Hematopoietic multipotent progenitor cell treated with erythropoietin and hydrocortisone succinate and interleukin-3 and kit ligand, for 6 days (in vitro differentiated cells): ENCODE measurements at places on chromosomes 1 and 21.

- no peak for DNase-seq
Measured at GRCh38 chr1:7178741-7179140, 393.5 kb downstream of the CAMTA1 start.

DNA sequence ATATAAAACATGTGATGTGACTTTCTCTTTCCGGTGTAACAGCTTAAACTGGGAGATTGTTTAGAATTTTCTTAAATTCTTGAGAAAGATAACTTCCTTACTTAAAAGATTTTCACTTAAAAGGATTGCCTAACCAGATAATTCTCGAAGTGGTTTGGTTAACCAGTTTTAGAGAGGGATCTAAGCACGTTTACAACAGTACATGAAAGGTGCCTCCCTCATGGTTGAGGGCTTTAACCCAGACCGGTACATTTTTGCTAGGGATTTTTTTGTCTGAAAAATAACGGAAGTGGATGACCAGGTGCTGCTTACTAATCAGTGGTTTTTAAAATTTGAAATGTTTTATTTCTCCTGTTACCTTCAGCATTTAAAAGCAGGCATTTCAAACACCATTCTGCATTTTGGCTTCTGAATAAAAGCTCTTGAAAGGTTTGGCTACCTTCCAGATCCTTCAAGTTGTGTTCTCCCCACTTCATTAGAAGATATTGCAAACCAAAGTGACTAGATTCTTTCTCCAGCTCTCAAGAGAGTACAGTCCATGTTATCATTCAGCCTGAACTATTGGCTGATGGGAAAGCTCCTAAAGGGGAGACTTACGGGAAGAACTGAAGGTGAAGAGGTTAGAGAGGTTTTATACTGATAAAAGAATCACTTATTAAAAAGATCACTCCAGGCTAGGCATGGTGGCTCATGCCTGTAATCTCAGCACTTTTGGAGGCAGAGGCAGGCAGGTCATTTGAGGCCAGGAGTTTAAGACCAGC is 12.8 kb downstream of the S100PBP start:
- DNase-seq, result no peak

GRCh38 chr1:147502760-147503159 is 38.5 kb upstream of the BCL9 start:
- no peak for DNase-seq

DNA sequence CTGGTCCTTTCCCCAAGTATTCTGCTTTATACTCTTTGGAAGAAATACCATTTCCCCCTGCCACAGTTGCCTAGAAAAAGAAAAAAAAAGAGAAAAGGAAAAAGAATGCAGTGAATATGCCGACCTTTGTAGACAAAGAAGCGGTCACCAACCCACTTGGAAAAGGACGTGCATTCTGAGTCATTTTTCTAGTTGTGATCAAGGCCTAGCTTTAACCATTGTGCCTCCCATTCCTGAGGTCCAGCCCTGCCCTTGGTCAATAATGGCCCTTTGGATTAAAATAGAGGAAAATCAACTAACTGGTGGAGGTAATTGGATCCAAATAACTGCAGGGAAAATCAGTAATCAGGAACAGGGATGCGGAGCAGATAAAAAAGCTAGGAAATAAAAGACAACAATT is 24.8 kb downstream of the S1PR1 start:
- no peak for DNase-seq

GRCh38 chr1:111798580-111798979 is 42.9 kb downstream of the DDX20 start:
- DNase-seq, result no peak

DNA sequence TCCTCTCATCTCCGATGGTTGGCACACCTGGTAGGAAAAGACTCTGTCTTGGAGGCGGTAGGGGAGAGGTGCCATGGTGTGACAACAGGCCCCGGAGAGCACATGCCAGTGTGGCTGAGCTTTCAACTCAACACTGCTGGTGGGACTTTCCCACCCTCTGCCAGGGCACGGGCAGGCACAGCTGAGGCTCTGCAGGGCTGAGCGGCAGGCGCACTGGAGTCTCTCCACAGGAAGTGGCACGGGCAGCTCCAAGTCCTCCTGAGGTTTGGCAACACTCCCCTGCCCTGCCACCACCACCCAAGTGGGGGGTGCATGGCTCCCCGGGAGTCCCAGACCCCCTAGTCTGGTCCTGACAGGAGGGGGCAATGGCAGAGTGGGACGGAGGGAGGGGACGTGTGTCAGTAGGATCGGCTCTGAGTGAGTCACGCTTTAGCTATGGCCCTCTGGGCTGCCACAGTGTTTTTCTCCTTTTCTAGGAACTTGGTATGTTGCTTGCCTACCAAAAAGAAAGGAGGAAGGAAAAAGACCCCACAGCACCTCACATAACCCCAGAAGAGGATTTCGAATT is 27.3 kb upstream of the EVA1B start:
- peak; percentile 36 for DNase-seq

DNA sequence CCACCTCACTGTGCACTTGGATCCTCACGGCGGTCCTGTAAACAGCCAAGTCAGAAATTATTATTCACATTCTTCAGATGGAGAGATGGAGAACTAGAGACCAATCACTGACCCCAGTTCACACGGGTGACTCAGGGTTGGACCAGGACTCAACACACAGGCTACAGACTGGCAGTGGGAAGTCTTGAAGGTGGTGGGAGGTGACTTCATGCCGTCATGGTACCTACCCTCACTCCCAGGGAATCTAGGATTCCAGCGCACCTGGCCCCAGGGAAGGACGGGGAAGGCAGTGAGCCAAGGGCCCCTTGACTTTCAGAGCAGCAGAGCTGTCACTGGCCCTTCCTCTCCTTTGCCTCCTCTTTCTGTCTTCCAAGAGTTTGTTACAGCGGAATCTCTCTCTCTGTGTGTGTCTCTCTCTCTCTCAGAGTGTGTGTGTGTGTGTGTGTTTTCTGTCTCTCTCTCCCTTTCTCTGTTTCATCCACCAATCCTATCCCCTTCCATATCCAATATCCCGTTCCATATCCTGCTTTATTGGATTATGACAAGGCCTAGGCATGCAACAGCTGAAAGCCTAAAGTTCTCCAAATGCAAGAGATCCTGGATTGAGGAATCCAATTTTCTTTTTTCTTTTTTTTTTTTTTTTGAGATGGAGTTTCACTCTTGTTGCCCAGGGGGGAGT is 11.7 kb downstream of the OPTC start:
- no peak for DNase-seq

GRCh38 chr1:208068407-208068806 is 157.5 kb upstream of the CD34 start:
- DNase-seq, result no peak

DNA sequence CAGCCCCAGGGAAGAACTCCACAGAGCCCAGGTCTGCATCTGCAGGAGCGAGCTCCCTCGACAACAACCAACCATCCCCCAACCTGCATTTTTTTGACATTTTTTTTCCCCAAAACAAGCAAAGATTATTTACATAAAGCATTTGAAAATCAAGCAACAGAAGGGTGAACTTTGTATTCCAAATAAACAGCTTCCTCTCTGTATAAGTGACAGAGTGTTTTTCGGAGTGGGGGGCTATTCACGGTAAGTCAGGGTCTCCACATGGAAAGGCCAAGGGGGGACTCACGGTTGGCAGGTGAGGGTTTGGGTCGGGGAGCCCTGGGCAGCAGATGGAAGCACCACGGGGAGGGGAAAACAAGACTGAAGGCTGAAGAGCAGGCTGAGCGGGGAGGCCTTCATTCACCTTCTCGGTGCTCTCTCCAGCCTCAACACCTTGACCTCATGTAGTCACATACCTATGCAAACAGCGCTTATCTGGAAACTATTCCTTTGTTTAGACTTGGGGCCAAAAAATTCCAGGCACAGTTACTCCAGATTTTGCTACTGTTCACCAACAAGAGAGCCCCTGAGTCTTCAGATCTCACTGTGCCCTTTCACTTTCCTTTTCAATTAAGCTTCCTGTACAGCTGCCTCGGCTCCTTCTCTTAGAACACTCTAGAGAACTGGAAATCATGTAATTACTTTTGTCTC is 27.6 kb downstream of the C2CD2 start:
- peak; percentile 81 for DNase-seq

DNA sequence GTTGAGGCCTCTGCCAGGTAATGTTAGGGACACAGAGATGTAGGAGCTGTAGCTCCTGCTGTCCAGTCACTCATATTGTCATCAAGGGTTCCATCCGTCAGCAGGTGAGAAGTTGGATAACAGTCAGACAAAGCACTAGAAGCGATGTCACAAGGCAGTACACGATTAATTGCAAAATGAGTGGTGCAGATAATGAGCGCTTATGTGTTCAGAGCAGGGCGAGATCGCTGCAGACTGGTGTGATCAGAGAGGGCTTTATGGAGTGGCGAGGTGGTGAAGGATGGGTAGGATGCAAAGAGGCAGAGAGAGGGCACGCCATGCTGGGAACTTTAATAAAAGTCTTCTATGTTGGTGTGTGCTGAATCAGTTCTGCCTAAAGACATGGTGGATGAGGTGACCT is 8.8 kb downstream of the TMCC2 start:
- no peak for DNase-seq

DNA sequence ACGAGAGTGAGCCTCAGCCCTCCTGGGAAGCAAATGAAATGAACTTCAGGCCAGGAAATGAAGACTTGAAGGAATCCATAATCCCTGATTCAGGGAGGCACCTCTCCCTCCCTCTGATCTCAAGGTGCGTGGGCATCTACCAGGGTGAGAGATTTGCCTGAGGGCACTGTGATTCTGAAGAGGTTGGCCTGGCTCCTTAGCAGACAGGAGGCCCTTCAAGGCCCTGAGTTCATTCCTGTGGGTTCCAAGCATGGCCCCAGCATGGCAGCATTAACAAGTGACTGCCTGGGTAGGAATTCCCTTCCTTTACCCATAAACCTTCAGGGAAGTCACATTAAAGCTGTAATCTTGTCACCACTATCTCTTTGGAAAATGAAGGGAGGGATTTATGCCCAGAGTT is 29.8 kb upstream of the IFNGR2 start:
- no peak for DNase-seq

DNA sequence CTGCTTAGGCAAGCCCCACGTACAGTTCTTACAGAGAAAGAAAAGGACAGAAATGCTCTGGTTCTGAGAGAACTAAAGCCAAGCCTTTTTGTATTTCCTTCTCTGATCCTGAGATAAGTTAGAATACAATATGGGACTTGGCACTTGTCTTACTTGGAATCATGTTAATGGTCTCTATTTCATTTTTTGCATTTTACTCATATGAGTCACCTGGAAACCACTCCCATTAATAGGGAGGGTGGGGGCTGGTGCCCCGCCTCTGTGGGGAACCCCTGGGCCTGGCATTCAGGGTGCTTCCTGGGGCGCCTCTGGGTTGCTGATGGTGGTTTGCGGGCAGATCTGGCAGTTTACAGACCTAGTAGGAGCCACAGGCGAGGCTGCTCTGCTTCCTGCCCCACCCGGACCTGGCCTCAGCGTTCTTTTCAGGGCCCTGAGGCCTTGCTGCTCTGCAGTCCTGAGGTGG is 26.7 kb downstream of the TSPAN2 start:
- DNase-seq, result peak; percentile 89

- DNase-seq, result no peak
Measured at GRCh38 chr1:67110352-67110751, 24.4 kb downstream of the C1orf141 start.

DNA sequence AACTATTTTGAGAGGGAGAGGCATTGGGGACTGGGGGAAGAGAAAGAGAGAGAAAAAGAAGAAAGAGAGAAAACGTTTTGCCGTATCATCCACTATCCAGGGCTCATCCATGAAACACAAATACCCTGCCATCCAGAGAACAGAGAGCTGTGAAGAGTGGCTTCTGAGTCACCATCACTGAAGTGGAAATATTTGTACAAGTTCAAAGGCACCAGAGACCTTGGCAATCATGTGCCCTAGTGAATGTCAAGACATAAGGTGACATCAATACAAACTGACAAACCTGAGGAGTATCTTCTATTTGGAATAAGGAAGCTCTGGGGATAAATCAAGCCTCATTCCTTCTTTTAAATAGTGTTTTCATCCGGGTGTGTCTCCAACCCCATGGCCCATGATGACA is 197.2 kb upstream of the PROX1 start:
- no peak for DNase-seq

- DNase-seq, result no peak
Measured at GRCh38 chr1:87706203-87706602, 377.5 kb downstream of the LMO4 start.

DNA sequence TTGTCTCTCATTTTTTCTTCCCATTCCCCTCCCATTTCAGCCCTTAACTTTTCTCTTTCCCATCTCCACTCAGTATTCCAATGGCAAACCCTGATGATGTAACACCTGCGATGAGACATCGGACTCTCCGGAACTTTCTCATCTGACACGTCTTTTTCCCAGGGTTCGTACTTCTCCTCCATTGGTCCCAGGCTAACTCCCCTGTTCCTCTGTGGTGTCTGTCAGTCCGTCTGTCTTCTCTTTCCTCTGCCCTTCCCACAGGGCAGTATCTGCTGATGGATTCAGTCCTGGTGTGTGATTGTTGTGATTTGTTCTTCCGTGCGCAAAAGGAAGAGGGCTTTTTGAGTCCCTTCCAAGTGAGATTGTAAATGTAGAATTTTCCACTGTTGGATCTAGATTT is 27.7 kb downstream of the VANGL2 start:
- no peak for DNase-seq

- no peak for DNase-seq
Measured at GRCh38 chr1:211013346-211014240, 120.4 kb downstream of the KCNH1 start.

- peak; percentile 68 for DNase-seq
Measured at GRCh38 chr1:235954306-235955283, 87.9 kb upstream of the LYST start.

GRCh38 chr1:233998456-233998855 is 94.0 kb downstream of the SLC35F3 start:
- no peak for DNase-seq

- DNase-seq, result no peak
Measured at GRCh38 chr1:169931795-169932231, 38.1 kb upstream of the SCYL3 start.

DNA sequence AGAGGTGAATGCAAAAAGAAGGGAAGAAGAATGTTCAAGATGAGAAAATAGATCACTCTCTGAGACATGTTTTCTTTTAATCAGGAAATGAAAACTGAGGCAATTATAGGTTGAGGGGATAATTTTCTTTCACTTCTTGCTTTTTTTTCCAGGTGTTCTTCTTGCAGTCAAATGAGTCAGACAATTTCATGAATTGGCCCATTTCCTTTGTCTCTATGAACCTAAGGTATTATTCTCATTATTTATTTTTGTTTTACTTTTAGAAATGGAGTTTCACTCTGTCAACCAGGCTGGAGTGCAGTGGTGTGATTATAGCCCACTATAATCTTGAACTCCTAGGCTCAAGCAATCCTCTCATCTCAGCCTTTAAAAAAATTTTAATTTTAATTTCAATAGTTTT is 3.5 kb upstream of the VASH2 start:
- DNase-seq, result no peak

GRCh38 chr1:15915991-15916390 is 59.9 kb downstream of the ZBTB17 start:
- peak; percentile 15 for DNase-seq

DNA sequence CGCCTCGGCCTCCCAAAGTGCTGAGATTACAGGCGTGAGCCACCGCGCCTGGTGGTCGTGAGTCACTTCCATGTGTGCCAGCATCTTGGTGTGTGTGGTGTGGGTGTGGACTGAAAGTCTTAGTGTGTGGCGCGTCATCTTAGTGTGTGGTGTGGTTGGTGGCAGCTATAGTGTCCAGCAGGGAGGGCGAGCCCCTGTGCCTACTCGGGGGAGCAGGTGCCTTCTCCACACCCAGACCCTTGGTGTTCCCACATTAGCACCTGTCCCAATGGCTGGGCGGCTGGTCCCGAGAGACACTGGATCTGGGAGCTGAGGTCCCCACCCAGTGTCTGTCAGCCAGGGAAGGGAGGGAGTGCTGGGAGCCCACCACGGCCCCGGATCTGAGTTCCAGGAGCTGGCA is 2.8 kb downstream of the SCNN1D start:
- DNase-seq, result no peak
